Hematopoietic multipotent progenitor cell (in vitro differentiated cells): ENCODE measurements at places on chromosomes 3 and 15.

DNA sequence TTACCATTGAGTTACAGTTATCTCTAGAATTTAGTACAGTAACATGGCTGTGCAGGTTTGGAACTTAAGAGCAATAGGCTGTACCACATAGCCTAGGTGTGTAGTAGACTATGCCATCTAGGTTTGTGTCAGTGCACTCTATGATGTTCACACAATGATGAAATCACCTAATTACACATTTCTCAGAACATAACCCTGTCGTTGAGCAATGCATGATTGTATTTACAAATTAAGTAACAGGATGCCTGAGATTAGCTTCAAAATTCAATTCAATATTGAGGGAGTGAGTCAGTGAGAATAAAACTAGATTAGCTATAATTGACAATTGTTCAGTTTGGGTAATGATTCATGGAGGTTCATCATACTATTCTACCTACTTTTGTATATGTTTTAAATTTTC, 633.8 kb downstream of the IGSF11 start:
- no peak for DNase-seq

- DNase-seq = no peak
Measured at GRCh38 chr3:140906785-140907184, 34.9 kb upstream of the SLC25A36 start.

- no peak for DNase-seq
Measured at GRCh38 chr3:18080198-18080689, 337.8 kb upstream of the TBC1D5 start.

DNA sequence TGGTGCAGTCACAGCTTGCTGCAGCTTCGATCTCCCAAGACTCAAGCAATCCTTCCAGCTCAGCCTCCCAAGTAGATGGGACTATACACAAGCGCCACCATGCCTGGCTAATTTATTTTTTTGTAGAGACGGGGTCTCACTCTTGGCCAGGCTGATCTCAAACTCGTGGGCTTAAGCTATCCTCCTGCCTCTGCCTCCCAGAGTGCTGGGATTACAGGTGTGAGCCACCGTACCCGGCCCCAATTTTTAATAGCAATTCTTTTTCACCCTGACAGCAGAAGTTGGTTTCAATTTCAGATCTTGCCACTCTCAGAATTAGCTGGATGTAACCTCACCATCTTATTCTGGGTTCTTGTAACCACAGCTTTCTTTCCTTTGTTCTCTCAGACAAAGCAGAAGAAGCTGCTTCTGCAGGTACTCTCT, 64.8 kb downstream of the TRIM71 start:
- DNase-seq = no peak

- DNase-seq = no peak
Measured at GRCh38 chr15:47301481-47301880, 415.8 kb upstream of the SEMA6D start.

DNA sequence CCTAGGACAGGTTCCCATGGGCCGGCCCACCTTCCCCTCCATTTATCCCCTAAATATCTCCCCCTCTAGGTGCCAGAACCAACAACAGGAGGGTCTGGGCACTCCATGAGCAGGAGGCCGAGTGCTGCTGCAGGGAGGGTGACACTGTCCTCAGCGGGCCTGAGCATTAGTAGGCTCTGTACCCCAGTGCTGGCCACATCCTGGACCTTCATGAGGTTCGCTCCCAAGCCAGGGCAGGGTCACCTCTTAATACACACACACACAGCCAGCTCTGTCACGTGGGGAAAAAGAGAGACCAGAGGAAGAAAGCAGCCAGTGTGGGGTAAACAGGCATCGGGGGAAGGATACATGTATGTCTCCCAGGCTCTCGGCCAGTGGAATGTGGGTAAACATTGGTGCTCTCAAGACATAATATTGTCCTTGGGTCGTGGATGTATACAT, 27.9 kb upstream of the SEMA3F start:
- DNase-seq = no peak
